Activated CD8-positive, alpha-beta memory T cell treated with anti-CD3 and anti-CD28 coated beads, Interleukin-2, amount 50 U/mL, for 48 hours (primary cell): ENCODE measurements at places on chromosomes 7 and 10.
A peak's percentile ranks its signal among the peaks of the same experiment; 100 is the strongest.

- DNase-seq, result peak; percentile 12
Observed at GRCh38 chr10:131186547-131187253, 124.8 kb downstream of the TCERG1L start.

DNA sequence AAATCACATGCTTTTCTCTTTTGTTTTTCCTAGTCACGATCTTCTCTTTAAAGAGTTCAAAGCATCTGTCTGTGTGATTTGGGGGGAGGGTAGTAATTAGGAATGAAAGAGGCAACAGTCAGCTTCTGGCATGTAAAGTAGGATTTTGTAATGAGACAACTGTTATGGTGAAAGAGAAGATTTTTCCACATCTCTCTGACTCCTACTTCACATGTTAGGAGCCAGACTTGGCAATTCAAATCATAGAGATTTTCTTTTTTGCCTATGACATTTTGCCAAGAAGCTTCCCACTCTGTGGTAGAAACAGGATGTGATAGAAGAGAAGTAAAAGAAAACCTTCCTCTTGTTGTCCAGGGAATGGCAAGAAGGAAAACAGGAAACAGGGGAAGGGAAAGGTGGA lies 38.3 kb upstream of the KLHL7 start:
- no peak for DNase-seq

GRCh38 chr10:314871-315270 lies 179.6 kb downstream of the ZMYND11 start:
- no peak for DNase-seq

DNA sequence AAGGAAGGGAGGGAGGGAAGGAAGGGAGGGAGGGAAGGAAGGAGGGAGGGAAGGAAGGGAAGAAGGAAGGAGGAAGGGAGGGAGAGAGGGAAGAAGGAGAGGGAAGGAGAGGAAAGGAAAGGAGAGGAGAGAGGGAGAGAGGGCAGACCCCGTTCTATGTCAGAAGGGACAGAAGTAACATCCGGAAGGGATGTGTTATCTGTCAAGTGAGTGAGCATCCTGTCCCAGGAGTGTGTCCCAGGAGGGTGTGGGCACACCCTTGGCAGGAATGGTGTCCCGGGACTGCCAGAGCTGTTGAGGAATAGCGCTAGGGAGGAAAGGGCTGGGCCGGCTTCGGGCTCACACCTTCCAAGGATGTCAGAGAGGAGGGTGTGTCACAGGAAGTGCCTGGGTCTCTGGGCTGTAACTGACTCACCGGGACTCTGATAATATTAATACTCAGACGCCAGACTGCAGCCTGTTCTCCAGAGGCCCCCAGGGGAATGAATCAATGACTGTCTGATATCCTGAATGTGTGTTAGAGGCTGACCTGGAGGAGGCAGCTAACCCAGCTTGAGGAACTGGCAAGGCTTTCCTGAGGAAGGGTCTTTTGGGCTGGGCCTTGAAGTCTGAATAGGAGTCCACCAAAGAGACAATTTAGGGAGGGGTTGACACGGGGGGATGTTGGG lies 125.6 kb upstream of the TNRC18 start:
- DNase-seq, result no peak

- peak; percentile 79 for DNase-seq
Observed at GRCh38 chr7:954330-955238, at the start of gene ADAP1. ADAP1 (minus strand) TSS chr7:954680; CDS start chr7:954477, 203 bp downstream.

- no peak for DNase-seq
Observed at GRCh38 chr10:118028619-118029018, 18.1 kb downstream of the RAB11FIP2 start.

- no peak for DNase-seq
Observed at GRCh38 chr7:608954-609353, 89.3 kb upstream of the PDGFA start.

DNA sequence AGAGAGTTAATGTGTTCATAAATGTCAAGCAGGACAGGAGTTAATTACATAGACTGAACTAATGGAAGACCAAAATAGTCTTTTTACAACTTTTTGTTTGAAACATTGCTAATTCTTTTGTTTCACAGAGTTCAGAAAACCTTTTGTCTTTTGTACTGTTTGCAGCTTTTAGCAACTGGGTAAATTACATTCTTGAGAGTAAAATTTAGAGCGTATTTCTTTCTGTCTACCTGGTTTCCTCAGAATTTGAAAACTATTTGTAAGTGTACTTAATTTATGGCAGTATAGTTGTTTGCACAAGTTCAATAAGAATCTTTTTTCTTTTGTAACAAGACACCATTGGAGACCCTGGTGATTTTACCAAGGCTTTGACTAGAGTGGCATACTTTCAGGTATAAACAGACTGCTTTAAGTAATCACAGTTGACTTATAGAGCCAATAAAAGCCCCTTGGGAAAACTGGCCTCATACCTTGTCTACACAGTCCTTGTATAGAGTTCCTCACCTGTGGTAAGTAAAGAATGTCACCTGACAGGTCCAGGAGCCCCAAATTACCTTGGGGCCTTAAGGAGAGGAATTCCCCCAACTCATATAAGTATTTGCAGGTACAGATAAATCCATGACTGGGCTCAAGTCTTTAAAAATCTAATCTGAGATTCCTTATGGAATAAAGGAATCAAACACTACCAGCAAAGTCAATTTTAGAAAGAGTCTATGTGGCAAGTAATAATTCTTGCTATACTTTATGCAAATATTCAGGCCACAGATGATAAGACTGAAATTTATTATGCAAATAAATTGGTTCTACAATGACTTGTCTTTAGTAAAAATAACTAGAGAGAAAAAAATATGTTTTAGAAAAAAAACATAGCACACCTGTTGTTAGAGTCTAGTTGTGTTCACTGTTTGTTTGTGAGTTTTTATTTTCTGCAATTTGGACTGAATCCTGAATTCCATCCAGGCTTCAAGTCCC lies 23.6 kb upstream of the CREB3L2 start:
- DNase-seq, result no peak

GRCh38 chr7:20786049-20786412 lies 655 bp downstream of the SP8 start:
- no peak for DNase-seq

- no peak for DNase-seq
Observed at GRCh38 chr7:21099432-21099831, 312.7 kb upstream of the SP8 start.
